ENCODE measurements at places on chromosomes 3 and 15. TPM values are rescaled to one million over a fixed set of nuclear protein-coding genes. Genes with fewer than 3 reads are reported as not detected.

The LRRIQ4 gene
- total RNA-seq: 0.11 TPM

The SLC38A3 gene
- not detected for total RNA-seq

The PLA1A gene
- 0.25 TPM for total RNA-seq

The LRRN1 gene
- total RNA-seq: not detected

The LRRC49 gene
- total RNA-seq: 19.7 TPM

The ABHD17C gene
- 3.0 TPM for total RNA-seq

The SERPINI2 gene
- total RNA-seq: not detected

The SUMF1 gene
- 61.1 TPM for total RNA-seq

The SPSB4 gene
- not detected for total RNA-seq

The PRKAR2A gene
- 82.2 TPM for total RNA-seq

The C3orf85 gene
- total RNA-seq: not detected

The FOXB1 gene
- not detected for total RNA-seq

The FXR1 gene
- total RNA-seq: 228 TPM

The SLC12A1 gene
- total RNA-seq: not detected

The LEO1 gene
- 34.4 TPM for total RNA-seq

The TFRC gene
- 315 TPM for total RNA-seq

The COLQ gene
- total RNA-seq: 0.75 TPM

The MUSTN1 gene
- 0.50 TPM for total RNA-seq

The STRC gene
- not detected for total RNA-seq

The TNNC1 gene
- 0.33 TPM for total RNA-seq

The JMJD7 gene
- total RNA-seq: 5.7 TPM

The ZMAT3 gene
- total RNA-seq: 31.7 TPM

The BLM gene
- total RNA-seq: 9.7 TPM

The CNTN4 gene
- 1.00 TPM for total RNA-seq

The RETNLB gene
- not detected for total RNA-seq

The GBE1 gene
- total RNA-seq: 198 TPM

The NEK11 gene
- 8.6 TPM for total RNA-seq

The ATP8B4 gene
- total RNA-seq: 2.1 TPM

The NMNAT3 gene
- total RNA-seq: 2.4 TPM

The STAC gene
- total RNA-seq: 7.7 TPM

The EXD1 gene
- 0.11 TPM for total RNA-seq

The ZNF860 gene
- 0.37 TPM for total RNA-seq

The BNC1 gene
- total RNA-seq: 11.3 TPM

The LMCD1 gene
- 35.6 TPM for total RNA-seq

The C3orf22 gene
- total RNA-seq: not detected

The VIPR1 gene
- not detected for total RNA-seq

The FEZF2 gene
- total RNA-seq: not detected

The ABI3BP gene
- 7.0 TPM for total RNA-seq

Data from uterine smooth muscle cell (primary cell).